ENCODE measurements at places on chromosomes 12 and 14.

DNA sequence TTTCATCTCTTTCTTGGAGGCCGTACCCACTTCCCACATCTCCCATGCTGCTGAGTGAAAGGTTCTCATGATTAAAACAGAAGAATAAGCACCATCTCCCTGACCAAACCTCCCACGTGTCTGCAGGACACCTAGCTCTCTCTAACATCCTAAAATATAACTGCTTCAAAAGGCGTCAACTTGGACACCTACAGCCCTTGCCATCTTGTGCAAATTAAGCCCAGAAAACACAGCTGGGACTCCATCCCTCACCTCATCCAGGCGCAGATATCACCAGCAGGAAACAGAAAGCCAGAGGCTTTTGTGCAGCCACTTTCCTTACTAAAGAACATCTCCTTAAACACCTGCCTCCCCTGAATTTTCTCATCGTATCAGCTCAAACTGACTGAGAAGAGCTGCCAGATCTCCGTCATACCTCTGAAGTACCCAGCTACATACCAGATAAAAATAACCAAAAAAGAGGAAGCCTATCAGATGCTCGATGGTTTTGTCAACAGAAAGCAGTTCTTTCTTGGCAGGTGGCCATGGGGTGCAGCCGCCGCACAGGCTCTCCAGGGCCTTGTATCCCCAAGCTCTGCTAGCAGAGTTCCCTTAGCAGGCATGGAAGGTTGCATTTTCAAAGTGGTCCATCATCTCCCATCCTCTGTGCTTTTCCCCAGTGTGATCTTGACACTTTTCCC, 28.8 kb downstream of the MAP3K9 start:
- DNase-seq = no peak

- no peak for DNase-seq
Measured at GRCh38 chr14:77554816-77555599, 56.4 kb upstream of the ISM2 start.

- no peak for DNase-seq
Measured at GRCh38 chr14:106821119-106821518, 1294.7 kb downstream of the TMEM121 start.

- no peak for DNase-seq
Measured at GRCh38 chr14:72682188-72682587, 211.7 kb downstream of the DPF3 start.

All from right hindlimb (tissue), 1 donor.